Stimulated activated CD4-positive, alpha-beta T cell treated with anti-CD3 and anti-CD28 coated beads, Interleukin-15, amount 100 ng/mL, for 1 hour (primary cell): ENCODE measurements at places on chromosomes 12 and 14.

DNA sequence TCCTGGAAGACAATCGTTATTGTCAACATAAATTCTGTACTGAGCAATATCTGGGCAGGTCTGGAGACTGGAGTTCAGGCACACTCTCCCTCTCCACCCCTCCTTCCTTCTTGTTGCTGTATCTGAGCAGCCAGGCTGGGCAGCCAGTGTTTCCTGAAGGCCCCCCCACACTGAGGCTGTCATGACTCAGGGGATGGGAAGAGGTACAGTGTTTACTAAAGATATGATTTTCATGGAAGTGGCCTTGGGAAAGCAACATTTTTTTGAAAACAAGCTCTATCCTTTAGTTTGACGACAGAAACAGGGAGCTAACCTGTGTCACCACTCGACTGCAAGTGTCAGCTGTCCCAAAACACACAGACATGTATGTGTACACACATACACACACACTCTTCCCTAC, 1485.4 kb upstream of the TMEM132C start:
- DNase-seq = no peak

DNA sequence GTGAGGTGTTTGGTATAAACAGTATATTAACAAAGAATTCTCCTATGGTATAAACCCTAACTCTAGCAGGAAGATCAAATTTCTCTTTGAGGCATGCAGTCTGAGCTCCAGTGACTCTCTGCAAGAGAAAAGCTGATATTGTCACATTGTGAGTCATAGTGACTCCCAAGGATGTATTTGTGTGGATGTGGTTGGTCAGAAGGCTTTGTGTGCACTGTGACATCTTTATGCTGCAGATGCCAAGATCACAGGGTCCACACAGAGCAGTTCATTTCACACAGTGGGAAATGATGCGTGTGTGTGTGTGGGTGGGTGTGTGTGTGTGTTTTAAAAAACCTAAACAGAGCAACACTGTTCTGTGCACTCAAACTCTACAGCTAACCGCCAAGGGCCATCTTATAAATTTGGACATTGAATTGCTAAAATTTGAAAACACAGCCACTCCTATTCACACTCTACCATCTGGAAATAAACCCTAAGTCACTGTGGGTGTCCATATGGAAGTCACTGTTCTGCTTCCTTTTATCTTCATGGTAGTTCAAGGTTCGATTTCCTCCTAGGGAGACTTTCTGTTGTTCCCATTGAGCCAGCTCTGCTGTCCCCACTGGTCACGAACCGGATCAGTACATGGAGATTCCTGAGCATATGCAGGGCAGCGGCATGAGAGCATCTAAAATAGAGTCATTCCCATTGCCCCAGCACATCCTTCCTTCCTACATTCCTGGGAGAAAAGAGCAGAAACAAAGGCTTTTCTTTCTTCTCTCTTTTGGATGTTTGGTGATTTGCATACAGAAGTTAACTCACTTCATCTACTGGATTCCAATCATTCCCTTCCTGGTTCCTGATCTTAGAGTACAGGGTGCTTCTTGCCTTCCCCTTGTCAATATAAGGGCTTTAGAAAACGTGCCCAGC, 727.6 kb downstream of the DIO2 start:
- no peak for DNase-seq

DNA sequence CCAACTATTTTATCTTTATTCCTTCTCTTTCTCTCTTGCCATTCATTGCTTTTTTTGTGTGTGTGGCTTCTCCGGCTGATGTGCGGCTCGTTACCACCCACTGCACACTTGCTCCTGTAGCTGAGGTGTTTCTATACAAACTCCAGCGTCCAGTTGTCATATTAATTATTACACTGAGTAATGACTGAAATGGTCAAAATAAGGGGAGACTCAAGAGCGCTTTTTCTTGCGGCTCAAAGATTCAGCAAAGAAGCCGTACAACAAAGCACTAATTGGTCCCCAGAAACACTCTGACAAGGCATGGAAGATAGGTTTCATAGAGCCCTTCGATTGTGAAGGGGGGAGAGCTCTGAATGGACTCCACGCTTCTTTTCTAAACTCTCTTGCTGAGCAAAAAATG, 5.6 kb upstream of the ASCL1 start:
- no peak for DNase-seq

- DNase-seq = no peak
Measured at GRCh38 chr12:101501410-101501995, 26.4 kb downstream of the SPIC start.

DNA sequence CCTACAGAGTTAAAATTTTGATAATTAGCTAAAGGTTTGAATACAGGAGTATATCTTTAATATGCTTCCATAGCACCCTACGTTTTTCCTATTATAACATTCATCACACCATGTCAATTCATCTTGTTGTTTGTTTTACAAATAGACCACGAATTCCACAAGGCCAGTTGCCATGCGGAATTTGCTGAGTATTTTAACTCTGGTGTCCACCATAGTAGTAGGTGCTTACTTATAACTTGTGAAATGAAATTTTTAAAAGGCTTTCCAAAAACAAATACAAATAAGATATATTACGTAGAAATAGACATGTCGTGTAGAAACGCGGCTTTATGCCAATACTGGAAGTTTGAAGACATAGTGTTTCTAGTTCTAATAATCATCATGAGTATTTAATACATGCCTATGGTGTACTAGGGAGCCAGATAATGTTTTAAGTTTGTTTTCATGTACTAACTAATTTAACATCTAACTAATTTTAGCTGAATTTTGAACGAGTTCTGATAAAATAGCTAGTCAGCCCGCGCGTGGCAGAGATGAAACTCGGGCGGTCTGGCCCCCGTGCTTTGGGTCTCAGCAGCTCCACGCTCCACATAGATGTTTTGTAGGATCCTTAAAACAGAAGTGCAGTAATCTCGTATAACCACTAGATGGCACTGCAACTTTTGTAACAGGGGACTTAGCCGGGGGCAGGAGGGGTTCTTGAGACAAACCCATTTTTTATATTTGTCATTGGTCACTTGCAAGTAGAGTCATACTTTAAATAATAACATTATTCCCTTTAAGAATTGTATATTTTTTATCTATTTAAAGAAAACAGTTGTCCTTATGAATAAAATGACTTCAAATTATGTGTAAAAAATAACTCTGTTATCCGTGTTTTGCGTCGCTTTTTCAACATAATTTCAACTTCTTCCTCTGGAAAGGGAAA, 10.2 kb downstream of the CD69 start:
- DNase-seq = no peak

DNA sequence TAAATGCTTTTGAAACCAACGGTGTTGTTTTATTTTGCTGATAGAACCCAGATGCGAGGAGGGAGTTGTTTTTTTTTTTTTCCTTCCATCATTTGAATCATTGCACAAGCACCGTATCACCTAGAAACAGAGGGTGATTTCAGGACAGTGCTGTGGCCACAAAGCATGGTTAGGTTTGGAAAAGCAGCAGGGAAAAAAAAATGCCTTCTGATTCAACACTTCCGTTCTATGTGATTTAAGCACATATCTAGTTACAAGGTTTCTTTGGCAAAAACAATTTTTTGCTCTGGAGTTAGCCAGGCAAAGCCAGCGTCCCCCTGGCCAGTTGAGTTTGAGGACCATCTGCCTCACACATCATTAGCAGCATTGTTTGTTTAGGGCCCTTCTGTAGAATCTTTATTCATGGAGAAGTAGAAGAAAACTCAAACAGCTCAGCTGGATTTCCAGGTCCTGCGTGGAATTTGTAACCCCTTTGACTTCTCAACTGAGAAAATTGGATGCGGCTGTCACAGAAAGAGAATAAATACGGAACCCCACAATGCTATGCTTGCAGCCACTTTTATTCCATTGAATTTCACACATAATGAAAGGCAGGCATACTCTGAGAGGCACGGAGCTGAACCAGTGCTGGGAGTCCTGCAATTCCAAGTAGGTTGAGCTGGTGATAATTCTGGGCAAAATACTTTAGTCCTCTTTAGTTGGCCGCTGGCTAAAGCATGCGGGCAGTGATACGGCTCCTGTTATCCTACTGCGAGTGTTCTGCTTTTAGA, 17.0 kb upstream of the WNT5B start:
- DNase-seq = no peak

DNA sequence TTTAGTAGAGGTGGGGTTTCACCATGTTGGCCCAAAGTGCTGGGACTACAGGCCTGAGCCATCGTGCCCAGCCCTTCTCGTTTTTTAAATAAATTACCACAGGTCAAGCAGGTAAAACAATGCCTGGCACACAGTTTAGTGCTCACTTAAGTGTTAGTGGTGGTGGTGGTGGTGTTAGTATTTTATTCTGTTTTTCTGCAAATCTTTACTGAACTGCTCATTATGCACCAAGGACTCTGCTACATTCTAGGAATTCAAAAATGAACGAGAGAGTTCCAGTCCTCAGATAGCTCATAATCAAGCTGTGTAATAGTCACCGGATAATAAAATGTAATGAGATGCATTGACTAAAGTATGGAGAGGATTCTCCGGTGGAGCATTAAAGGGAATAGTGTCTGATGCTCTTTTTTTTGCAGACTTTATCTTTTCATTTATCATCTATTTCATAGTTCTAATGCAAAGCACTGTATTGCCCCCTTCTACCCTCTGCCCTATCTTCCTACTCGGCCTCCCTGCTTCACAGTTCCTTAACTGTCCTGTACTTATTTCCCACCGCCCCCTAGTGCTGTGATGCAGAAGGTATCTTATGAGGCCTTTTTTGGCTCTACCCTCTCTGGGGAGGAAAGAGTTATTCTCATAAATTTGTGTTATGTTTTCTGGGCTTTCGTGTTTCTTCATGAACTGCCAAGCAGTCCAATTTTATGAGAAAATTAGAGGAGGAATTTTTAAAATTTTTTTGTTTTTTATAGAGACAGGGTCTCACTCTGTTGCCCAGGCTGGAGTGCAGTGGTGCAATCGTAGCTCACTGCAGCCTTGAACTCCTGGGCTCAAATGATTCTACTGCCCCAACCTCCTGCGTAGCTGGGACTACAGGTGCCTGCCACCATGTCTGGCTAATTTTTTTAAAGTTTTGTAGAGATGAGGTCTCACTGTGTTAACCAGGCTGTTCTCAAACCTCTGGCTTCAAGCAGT, 1.0 kb downstream of the ITFG2 start:
- no peak for DNase-seq

DNA sequence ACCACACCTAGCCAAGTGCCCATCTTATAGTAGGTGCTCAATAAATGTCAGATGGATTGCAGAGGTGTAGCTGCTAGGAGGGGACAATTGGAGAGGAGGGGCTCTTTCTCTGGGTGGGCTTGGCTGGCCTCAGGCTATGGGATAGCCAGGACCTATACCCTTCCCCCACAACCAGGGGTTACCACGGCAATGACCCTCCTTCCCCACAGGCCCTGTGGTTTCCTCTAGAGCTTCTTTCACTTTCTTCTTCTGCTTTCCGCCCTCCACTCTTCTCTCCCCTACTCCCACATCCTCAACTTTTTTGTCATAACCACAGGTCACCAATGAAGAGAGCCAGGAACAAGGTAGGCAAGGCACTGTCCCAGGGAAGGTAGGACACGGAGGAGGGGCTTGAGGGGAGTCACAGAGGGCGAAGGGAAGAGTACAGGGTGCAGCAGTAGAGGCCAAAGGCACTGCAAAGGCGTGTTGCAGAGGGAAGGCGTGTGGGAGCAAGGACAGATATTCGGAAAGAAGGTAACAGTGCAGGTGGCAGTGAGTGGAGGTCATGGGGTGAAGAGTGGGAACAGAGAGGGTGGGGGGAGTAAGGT, 1.9 kb upstream of the ITGB7 start:
- no peak for DNase-seq

DNA sequence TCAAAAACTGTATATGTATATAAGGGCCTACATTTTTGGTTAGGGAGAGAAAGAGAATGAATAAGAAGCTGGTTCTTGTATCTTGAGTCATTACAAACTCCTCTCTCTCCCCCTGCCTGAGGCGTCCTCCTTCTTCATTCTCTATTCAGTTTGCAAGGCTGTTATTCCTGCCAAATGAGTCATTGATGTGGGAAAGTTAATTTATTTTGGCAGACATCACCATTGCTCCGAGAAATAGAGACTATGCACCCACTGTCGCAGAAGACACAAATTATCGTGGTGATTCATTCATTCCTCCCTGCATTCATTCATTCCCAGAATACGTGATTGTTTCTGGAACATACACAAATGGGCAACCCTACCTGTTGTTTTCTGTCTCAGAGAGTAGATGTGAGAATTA, 112.5 kb upstream of the MED13L start:
- DNase-seq = no peak

GRCh38 chr12:69578283-69578682, 7.0 kb upstream of the CCT2 start:
- DNase-seq = no peak

DNA sequence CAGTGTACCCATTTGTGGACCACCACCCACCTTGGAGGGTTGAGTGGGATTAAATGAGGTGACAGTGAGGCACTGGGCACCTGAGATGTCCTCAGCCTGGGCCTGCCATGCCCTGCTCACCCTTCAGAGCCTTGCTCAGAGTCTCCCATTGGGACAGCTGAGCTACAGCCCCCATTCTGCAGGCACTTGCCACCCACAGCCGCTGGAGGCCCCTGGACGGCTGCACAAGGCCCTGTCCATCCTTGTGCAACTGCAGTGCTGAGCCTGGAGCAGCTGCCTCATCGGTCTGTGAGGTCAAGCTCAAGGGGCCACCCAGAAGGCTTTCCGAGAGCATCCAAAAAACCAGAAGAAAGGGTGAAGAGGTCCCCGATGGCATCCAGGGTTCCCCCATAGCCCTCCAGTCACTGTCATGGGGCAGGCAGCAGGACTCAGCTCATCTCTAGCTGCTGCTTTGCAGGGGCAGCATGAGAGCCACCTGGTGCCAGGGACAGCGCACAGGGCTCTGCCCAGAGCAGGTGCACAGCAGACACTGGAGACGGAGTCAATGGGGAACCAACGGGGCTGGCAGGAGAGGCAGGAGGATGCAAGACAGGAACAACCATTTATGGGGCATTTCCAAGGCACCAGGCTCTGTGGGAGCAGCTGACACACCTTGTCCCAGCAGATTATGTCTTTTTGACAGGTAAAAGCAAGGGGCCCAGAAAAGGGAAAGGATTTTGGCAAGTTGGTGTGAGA, 84.6 kb downstream of the ARL6IP4 start:
- no peak for DNase-seq

DNA sequence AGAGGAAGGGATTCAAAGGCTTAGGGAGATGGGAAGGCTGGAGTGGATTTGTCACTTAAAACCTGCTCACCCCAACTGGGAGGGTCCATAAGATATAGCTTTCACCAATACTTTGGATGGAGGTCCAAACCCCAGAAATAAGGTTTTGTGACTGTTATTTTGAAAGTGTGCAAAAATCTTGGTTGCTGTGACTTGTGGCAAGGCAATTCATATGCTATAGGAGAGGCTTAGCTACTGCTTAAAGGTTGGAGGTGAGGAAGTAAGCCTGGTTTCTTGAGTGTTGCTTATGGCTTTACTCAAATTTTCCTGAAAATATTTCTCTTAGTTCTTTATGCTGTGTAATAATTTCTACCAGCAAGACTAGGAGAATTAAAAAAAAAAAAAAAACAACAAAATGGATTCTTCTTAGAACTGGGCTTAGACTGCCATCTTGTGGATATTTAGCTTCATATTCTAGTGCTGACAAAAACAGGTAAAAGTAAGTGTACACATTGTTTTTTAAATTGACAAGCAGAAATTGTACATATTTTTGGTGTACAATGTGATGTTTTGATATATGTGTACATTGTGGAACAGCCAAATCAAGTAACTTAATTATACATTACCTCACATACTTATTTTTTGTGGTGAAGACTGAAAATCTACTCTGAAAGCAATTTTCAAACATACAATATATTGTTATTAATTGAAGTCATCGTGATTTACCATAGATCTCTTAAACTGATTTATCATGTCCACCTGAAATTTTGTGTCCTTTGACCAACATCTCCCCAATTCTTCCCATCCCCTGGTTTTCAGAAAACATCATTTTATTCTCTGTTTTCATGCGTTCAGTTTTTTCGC, 23.0 kb downstream of the PDE6H start:
- no peak for DNase-seq
